AG20443 (cell line): ENCODE measurements at places on chromosomes 13 and 19.

DNA sequence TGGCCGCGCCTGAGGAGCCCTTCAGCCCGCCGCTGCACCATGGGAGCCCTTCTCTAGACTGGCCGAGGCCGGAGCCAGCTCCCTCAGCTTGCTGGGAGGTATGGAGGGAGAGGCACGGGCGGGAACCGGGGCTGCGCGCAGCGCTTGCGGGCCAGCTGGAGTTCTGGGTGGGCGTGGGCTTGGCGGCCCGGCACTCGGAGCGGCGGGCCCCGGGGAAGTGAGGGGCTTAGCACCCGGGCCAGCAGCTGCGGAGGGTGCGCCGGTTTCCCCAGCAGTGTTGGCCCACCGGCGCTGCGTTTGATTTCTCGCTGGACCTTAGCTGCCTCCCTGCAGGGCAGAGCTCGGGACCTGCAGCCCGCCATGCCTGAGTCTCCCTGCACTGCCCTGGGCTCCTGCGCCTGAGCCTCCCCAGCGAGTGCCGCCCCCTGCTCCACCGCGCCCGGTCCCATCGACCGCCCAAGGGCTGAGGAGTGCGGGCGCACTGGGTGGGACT is 1890.0 kb upstream of the PCDH20 start:
- DNase-seq: no peak

- DNase-seq: no peak
Observed at GRCh38 chr13:20435616-20436368, 89.9 kb downstream of the CRYL1 start.

GRCh38 chr13:104984296-104984818 is 1551.1 kb downstream of the EFNB2 start:
- DNase-seq: no peak

- peak; percentile 80 for DNase-seq
Observed at GRCh38 chr13:32211813-32212212, 103.3 kb downstream of the ZAR1L start.

- DNase-seq: peak; percentile 83
Observed at GRCh38 chr19:17553256-17553655, 2.2 kb upstream of the COLGALT1 start.

DNA sequence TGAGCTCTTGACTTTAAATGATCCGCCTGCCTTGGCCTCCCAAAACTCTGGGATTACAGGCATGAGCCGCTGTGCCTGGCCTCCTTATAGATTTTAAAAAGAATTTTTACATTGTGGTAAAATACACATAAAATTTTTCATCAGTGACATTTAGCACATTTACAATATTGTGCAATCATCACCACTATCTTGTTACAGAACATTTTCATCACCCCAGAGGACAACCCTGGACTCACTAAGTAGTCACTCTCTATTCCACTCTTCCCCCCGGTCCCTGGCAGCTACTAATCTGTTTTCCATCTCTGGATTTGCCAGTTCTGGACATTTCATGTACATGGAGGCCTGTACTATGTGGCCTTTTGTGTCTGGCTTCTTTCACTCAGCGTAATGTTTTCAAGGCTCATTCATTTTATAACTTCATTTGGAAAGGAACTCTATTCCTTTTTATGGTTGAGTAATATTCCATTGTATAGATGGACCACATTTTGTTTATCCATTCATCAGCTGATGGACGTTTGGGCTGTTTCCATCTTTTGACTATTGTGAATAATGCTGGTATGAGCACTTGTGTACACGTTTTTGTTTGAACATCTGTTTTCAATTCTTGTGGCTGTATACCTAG is 19.9 kb downstream of the MEGF8 start:
- no peak for DNase-seq

GRCh38 chr19:58034477-58034793 is 610 bp downstream of the ZSCAN1 start:
- no peak for DNase-seq

DNA sequence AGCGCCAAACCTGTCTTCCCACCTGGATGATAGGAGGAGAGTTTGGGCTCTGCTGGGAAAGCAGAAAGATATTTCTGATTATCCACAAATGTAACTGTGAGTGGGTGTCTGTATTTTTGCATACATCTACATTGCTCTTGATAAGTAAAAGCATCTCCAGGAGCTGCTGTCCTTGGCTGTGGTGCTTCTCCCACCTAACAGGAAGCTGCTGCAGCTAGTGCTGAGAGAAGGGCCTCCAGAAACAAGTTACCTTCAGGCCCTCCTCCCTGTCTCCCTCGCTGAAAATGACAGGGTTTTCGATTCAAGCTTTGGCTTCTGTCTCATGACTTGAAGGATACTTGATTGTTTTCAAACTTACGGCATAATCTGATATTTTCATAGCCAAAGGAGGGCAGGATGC is 90.1 kb downstream of the FOXO1 start:
- DNase-seq: no peak

DNA sequence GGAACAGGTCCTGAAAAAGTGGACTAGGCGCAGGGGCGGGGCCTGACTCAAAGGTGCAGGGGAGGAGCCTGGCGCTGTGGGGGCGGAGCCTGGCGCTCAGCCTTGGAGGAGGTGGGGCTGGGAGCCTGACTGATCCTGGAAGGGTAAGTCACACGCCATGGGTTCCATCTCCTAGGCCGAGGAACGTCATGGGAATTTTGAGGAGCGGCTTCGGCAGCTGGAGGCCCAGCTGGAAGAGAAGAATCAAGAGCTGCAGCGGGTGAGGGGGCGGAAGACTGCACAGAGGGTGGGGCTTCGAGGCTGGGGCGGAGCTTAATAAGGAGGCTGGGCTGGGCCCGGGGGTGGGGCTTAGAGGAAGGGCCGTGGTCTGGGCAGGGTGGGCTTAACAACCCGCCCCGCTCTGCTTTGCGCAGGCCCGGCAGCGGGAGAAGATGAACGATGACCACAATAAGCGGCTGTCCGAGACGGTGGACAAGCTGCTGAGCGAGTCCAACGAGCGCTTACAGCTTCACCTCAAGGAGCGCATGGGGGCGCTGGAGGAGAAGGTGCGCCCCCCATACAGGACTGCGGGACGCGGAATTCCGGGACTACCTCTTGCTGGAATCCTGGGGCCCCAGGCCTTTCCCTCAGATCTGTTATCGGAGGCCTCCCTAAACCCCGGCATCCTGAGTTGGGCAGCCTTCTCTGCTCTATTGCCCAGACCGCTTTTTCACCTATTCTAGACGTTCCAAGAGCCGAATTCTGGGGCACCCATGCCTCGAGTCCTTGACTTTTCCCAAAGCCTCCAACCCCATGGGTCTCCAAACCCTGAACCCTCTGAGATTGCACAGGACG is 14.5 kb downstream of the PPFIA3 start:
- peak; percentile 70 for DNase-seq

- no peak for DNase-seq
Observed at GRCh38 chr13:41029629-41030028, 10.5 kb upstream of the ELF1 start.

- peak; percentile 85 for DNase-seq
Observed at GRCh38 chr19:57406516-57407123, 4.3 kb upstream of the ZNF17 start.

GRCh38 chr13:51444922-51445321 is 7.9 kb downstream of the INTS6 start:
- DNase-seq: peak; percentile 33

GRCh38 chr19:19078801-19079200 is 15.0 kb downstream of the SLC25A42 start:
- DNase-seq: no peak

DNA sequence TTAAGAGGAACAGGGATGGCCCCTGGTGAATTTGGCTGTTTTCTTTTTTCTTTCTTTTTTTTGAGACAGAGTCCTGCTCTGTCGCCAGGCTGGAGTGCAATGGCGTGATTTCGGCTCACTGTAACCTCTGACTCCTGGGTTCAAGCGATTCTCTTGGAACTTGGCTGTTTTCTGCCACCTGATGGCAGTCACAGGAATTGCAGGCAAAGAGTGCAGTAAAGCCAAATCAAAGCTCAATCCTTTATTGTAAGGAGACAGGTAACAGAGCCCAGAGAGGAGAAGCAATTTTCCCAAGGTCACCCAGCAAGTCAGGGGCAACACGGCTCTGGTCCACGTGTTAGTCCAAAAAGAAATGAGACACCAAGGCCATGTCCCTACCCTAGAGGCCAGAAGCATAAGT is 6.2 kb downstream of the TINCR start:
- no peak for DNase-seq

- DNase-seq: no peak
Observed at GRCh38 chr19:18474366-18474887, 36.5 kb upstream of the ISYNA1 start.

- DNase-seq: no peak
Observed at GRCh38 chr13:106513025-106513983, 22.2 kb downstream of the EFNB2 start.

- DNase-seq: peak; percentile 36
Observed at GRCh38 chr13:49086722-49087121, 111.0 kb downstream of the FNDC3A start.

DNA sequence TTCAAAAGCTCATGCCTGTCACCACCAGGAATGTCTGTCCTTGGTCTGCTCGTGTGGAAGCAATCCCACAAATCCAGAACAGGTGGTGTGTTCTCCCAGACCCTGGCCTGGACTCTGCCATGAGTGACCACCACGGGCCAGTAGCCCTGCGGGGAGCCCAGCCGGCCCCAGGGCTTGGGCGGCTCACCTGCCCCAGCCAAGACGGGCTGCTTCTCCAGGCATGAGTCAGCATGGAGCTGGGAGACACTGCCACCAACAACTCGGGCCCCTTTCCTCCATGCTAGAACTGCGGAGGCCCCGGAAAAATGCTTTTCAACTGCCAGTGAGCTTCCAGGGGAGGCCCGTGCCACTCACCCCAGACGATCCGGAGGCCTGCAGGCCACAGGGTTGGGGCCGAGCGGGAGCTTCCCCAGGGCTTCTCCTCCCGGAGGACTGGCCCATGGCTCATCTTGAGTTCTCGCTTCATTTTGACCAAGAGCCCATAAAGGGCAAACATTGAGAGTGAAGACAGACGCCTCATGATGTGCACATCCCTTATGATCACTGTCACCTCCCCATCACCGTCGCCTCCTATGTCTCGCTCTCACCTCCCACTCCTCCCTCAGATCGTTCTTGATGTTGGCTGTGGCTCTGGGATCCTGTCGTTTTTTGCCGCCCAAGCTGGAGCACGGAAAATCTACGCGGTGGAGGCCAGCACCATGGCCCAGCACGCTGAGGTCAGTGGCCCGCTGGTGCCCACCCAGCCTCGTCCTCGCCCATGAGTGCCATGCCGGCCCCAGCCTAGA is 16.7 kb downstream of the YIPF2 start:
- DNase-seq: no peak
